ENCODE measurements at places on chromosomes 12 and 14. TPM values are rescaled to one million over a fixed set of nuclear protein-coding genes. Genes with fewer than 3 reads are reported as not detected.

The CLEC1A gene
- 2.1 TPM for total RNA-seq

The SARNP gene
- 45.8 TPM for total RNA-seq

The ACTR6 gene
- total RNA-seq = 10.6 TPM

The NOVA1 gene
- 1.5 TPM for total RNA-seq

The CLECL1 gene
- total RNA-seq = not detected

The PTPRO gene
- total RNA-seq = 0.72 TPM

The OR11G2 gene
- total RNA-seq = not detected

The AICDA gene
- total RNA-seq = not detected

The ALKBH2 gene
- 18.8 TPM for total RNA-seq
